ENCODE measurements at places on chromosomes 13 and 19. TPM values are rescaled to one million over a fixed set of nuclear protein-coding genes. Genes with fewer than 3 reads are reported as not detected.
A peak's percentile ranks its signal among the peaks of the same experiment; 100 is the strongest.

The NCR1 gene
- total RNA-seq, result not detected

The RFPL4AL1 gene
- not detected for total RNA-seq

The DCLK1 gene
- total RNA-seq, result 9.7 TPM

The SOHLH2 gene
- total RNA-seq, result 2.4 TPM

The NPHS1 gene
- total RNA-seq, result not detected

The IZUMO1 gene
- total RNA-seq, result not detected

The ZNF583 gene
- 9.2 TPM for total RNA-seq

- peaks cover 36% of the 10 kb centered on the region for H3K4me1 ChIP-seq
- DNase-seq, result no peak
- no peak overlapping the region for H3K4me3 ChIP-seq
- H3K36me3 ChIP-seq, result no peaks in the 10 kb centered on the region
These were observed 9.6 kb upstream of the METTL21C start for GRCh38 chr13:102704238-102705058.

DNA sequence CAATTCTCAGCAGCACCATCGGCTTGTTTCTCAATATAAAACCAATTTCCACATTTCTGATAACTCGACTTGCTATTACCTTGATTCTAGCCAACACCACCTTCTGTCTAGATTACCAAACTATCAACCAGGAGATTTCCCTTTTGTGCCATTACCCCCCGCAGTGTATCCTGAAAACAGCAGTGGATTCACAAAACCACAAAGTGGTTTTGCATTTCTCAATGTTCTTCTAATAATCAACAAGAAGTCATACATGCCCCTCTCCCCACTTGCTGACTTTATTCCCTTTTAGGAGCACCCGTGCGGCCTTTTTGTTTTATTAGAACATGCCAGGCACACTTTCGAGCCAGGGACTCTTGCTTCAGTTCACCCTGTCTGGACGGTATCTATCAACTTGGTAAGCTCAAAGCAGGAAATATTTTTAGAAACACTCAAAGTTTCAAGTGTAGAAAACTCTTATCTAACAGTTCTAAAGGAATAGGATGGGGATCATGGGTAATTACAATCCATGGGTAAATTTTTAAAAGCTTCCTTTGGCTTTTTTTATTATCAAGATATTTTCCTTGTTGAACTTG lies 967.4 kb downstream of the EFNB2 start:
- DNase-seq, result no peak
- no peaks in the 10 kb centered on the region for H3K36me3 ChIP-seq
- H3K27ac ChIP-seq, result no peak overlapping the region
- no peaks in the 10 kb centered on the region for H3K27me3 ChIP-seq

- no peak overlapping the region for H3K27ac ChIP-seq
- H3K4me1 ChIP-seq, result no peaks in the 10 kb centered on the region
- H3K27me3 ChIP-seq, result no peaks in the 10 kb centered on the region
- DNase-seq, result no peak
- no peak overlapping the region for H3K4me3 ChIP-seq
These were observed 78.9 kb downstream of the ANKRD10 start for GRCh38 chr13:110835721-110836604.

DNA sequence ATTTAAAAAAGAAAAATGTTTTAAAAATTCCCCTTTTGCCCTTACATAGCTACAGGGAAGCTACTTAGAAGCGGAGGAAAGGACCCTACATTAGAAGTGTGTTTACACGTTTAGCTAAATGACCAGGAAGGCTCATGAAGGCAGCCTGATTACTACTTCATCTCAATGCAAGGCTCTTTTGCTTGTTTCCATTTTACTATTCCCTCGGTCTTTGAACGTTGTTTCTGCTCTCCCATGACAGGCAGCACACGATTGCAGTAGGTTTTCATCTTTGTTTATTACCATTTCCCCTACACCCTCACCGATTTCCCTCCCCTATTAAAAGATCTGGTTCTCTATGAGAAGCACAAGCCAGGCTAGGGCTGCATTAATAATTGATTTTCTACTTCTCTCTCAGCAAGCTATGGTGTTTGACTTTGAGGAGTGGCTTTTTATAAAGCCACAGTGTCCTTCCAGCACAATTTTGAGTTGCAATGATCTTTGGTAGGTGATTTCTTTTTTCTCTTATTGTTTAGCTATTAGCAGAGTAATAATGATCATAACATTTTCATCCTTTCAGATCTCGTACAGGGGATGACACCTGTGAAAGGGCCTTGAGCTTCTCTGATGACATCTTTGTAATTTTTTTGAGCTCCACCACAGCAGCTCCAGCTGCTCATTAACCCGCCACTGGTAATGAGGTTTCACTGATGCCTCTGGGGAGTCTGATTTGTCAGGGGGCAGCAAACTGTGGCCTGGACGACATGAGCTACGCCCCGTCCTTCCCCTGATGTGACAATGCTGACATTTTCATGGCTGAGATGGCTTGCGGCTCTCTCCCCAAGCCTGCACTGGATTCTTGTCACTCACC lies 670.3 kb downstream of the UQCRFS1 start:
- H3K4me3 ChIP-seq, result no peak overlapping the region
- DNase-seq, result no peak
- no peak overlapping the region for H3K27ac ChIP-seq
- no peaks in the 10 kb centered on the region for H3K36me3 ChIP-seq
- H3K27me3 ChIP-seq, result no peaks in the 10 kb centered on the region

DNA sequence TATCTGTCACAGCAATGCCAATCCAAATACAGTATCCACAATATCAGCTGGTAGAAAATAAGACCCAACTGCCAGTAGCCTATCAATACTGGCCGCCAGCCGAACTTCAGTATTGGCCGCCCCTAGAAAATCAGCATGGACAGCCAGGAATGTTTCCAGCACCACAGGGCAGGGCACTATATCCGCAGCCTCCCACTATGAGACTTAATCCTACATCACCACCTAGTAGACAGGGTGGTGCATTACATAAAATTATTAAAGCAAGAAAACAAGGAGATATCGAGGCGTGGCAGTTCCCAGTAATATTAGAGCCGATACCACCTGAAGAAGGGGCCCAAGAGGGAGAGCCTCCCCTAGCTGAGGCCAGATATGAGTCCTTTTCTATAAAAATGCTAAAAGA lies 111.3 kb downstream of the ZNF486 start:
- no peak overlapping the region for H3K4me3 ChIP-seq
- no peaks in the 10 kb centered on the region for H3K27me3 ChIP-seq
- no peak for DNase-seq
- no peaks in the 10 kb centered on the region for H3K36me3 ChIP-seq
- no peak overlapping the region for H3K27ac ChIP-seq

GRCh38 chr19:42083537-42083936 lies 7.6 kb downstream of the ZNF574 start:
- no peaks in the 10 kb centered on the region for H3K36me3 ChIP-seq
- no peaks in the 10 kb centered on the region for H3K4me1 ChIP-seq
- no peak overlapping the region for H3K27ac ChIP-seq
- no peak for DNase-seq
- no peak overlapping the region for H3K4me3 ChIP-seq
- no peaks in the 10 kb centered on the region for H3K27me3 ChIP-seq

DNA sequence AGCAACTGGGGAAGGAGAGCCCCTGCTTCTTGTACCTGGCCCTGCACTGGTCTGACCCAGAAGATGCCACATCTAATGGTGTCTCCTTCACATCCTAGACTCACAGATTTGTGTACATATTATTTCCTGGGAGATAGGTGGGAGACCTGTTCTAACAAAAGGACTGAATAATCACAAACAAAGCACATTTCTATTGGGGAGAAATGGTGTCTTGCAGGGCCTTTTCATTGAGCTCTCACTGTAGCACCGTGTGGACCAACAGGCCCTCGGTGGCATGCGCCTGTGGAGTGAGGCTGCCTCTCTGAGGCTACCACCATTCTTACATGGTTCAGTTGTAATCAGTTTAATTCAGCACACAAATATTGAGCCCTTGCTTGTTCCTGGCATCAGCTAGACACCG lies 989 bp upstream of the SACS start:
- no peak for DNase-seq
- H3K27ac ChIP-seq, result peak overlapping the region; percentile 97
- H3K27me3 ChIP-seq, result no peaks in the 10 kb centered on the region
- H3K4me3 ChIP-seq, result no peak overlapping the region

DNA sequence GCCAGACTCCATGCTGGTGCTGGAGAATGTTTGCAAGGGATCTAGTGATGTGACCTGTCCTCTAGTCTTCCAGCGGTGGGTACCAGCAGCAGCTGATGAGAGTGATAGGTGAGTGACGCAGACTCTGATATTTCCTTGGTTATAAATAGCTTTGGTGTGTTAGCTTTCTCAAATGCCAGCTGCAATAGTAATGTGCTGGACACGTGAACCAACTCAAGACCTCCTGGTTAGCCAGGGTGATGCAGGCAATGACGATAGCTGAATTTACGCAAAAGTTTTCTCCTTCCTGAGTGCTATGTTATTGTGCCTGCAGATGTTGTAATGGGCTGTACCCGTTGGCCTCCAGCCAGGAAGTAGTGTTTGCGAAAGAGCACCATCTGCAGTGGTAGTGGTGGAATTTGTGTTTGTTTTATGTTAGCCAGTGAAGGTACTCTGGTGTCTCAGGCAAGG lies 129.5 kb downstream of the CYSLTR2 start:
- peak; percentile 71 for DNase-seq
- H3K27me3 ChIP-seq, result no peaks in the 10 kb centered on the region
- H3K4me3 ChIP-seq, result no peak overlapping the region
- H3K27ac ChIP-seq, result no peak overlapping the region
- no peaks in the 10 kb centered on the region for H3K4me1 ChIP-seq

DNA sequence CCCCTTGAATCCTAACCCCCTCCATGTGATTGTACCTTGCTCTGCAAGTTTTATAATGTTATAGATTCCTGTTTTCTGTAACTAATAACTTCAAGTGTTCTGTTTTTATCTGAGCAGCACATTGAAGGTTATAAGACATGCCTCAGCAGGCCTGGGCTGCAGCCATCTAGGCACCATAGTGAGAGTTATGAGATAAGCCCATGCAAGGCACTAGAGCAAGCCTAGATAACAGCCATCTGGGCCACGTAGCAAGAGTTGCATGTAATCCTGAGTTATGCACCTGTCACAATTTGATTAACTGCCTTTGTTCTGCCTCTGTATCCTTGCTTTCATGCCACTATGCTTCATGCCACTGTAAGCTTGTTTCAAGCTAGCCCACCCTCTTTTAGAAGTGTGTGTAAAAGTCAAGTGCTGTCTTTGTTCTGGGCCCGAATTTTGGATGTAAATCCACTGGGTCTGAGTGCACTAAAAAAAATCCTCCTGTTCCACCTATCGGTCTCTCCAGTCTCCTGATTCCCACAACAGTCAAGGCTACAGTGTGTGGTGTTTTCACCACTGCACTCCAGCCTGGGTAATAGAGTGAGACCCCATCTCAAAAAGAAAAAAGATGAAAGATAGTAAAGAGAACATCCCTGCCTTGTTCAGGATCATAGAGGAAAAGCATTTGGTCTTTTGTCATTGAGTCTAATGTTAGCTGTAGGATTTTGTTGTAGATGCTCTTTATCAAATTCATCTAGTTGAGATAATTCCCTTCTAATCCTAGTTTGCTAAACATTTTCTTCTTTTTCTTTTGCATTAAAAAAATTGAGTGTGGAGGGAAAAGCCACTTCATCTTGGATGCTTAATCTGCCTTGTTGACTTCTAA lies 16.0 kb upstream of the KBTBD6 start:
- no peaks in the 10 kb centered on the region for H3K27me3 ChIP-seq
- H3K4me1 ChIP-seq, result no peaks in the 10 kb centered on the region
- no peaks in the 10 kb centered on the region for H3K36me3 ChIP-seq
- DNase-seq, result no peak

DNA sequence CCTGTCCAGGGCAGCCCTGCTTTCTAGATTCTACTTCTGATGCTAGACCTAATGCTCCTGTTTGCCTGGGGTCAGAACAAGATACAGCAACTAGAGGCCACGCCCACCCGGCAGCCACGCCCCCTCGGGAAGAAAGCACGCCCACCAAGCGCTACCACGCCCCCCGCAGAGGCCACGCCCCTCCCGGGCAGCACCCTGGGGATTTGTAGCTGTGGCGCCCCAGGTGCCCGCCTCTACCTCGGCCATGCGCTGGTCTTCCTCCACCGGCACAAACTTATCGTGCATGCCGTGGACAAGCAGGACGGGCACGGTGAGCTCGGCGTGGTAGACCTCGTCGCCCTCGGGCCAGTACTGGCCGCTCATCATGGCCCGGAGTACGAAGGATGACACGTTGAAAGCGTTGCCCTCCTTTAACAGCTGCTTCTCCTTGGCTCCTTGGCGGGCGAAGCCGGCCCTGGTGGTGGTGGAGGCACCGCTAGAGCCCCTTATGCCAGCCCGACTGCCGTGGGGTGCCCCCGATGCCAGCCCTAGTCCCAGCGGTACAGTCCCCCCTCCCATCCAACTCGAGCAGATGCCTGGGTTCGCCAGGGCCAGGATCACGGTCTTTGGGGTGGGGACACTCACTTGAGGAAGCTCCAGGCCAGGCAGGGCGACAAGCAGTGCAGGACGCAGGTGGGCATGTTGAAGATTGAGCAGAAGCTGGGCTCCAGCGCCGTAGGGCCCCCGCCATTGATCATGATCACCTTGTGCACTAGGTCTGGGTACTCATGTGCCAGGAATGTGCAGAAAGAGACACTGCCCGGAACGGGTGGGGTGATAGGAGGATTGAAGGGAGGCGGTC lies 9.0 kb downstream of the ABHD8 start:
- no peaks in the 10 kb centered on the region for H3K27me3 ChIP-seq
- DNase-seq, result no peak
- H3K4me1 ChIP-seq, result peaks cover 11% of the 10 kb centered on the region

GRCh38 chr19:54369082-54369687 lies 4.5 kb upstream of the LAIR1 start:
- no peaks in the 10 kb centered on the region for H3K4me1 ChIP-seq
- H3K4me3 ChIP-seq, result no peak overlapping the region
- no peaks in the 10 kb centered on the region for H3K36me3 ChIP-seq
- DNase-seq, result no peak
- H3K27ac ChIP-seq, result no peak overlapping the region
- no peaks in the 10 kb centered on the region for H3K27me3 ChIP-seq

GRCh38 chr13:75161804-75162203 lies 320.2 kb downstream of the TBC1D4 start:
- H3K27me3 ChIP-seq, result no peaks in the 10 kb centered on the region
- H3K4me1 ChIP-seq, result no peaks in the 10 kb centered on the region
- no peak overlapping the region for H3K4me3 ChIP-seq
- H3K27ac ChIP-seq, result no peak overlapping the region
- H3K36me3 ChIP-seq, result no peaks in the 10 kb centered on the region

DNA sequence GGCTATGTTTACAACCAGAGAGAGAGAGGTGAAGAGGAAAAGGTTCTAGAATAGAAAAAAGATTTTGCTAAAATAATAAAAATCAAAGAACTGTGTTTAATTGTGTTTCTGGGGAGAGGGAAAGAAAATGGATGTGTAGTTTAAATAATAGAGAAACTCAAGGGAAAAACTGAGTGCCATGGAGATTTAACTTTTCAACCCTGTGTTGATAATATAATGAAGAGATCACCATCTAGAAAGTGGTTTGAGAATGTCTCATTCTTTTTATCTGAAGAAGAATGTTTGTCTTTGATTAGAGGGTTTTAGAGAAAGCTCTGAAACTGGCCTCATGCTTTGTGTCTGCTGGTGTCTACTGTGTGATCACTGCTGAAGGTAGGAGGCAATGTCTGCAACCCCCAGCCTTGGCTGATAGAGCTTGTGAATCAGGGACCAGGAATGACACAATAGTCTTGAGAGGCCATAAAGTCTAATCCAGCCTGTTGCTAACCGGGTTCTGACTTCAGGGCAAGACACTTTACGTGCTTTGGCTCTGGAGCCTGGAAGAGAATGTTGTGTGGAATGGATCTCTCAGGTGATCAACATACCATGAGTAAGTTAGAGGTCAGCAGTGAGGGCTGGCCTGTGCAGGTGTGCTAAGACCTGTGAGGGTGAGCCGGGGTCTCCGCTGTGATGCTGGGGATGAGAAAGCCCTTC lies 5.4 kb downstream of the COL4A2 start:
- H3K27me3 ChIP-seq, result peaks cover 34% of the 10 kb centered on the region
- no peak for DNase-seq
- no peaks in the 10 kb centered on the region for H3K36me3 ChIP-seq
- H3K27ac ChIP-seq, result peak overlapping the region; percentile 51
- H3K4me3 ChIP-seq, result peak overlapping the region; percentile 64
